ENCODE measurements at places on chromosomes 16 and 17.

- DNase-seq: no peak
Measured at GRCh38 chr16:69834807-69835466, 72.8 kb downstream of the WWP2 start.

GRCh38 chr17:64787255-64787920 lies 125.3 kb upstream of the SMURF2 start:
- DNase-seq: no peak

DNA sequence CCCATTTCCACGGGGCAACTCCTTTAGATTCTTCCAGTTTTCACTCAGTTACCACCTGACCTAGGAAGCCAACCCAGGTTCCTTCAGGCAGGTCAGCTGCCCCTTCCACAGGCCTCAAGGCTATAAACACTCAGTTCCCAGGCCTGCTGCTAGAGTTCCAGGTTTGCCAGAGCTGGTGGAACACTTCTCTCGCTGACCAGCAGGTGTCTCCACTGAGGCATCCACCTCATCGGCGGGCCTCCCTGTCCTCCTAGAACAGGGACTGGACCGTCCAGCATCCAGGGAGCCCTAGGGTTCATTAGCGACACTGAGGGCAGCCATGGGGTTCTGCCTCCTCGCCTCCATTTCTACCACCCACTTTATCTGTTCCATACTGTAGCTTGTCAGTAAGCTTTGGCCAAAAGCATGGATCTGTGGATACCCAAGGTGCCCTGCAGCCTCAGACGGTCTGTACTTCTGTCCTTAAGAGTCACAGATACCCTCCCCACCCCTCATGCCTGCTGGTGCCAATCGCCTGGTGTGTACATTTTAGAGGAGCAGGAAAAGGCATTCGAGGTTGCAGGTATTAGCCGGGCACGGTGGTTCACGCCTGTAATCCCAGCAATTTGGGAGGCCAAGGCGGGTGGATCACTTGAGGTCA lies 29.0 kb downstream of the PIMREG start:
- DNase-seq: peak; percentile 60

DNA sequence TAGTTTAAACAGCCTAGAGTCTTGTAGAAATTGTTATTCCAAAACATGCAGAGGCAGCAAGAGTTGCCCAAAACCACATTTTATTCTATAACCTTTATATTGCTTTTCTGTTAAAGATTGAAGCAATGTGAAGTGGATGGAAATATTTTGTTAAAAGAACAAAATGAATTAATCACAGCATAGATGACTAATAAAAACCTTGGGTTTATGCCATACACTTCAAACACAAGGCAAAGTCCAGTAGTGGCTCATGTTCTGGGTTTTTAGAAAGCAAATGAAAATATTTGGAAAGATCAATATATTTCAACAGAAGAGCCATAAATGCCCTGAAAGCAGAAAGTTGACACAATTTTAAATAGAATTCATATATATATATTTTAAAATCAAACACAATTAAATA lies 36.7 kb upstream of the ULK2 start:
- no peak for DNase-seq

DNA sequence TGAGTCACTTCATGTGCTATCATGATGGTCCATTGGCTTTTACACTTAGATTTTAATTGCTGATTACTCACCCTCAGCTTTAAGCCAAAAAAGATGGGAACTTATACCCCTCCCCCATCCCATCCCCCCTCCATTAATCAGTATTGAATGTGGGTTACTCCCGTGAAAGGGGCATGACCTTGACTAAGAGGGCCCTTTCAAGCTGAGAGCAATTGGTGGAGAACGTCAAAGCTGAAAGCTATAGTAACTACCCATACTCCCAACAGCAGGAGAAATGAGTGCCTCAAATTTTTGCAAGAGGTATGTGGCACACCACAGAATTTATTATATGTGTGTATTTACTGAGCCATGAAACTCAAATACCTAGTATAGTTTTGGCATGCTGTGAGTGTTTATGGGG lies 99.7 kb upstream of the CDH8 start:
- no peak for DNase-seq

DNA sequence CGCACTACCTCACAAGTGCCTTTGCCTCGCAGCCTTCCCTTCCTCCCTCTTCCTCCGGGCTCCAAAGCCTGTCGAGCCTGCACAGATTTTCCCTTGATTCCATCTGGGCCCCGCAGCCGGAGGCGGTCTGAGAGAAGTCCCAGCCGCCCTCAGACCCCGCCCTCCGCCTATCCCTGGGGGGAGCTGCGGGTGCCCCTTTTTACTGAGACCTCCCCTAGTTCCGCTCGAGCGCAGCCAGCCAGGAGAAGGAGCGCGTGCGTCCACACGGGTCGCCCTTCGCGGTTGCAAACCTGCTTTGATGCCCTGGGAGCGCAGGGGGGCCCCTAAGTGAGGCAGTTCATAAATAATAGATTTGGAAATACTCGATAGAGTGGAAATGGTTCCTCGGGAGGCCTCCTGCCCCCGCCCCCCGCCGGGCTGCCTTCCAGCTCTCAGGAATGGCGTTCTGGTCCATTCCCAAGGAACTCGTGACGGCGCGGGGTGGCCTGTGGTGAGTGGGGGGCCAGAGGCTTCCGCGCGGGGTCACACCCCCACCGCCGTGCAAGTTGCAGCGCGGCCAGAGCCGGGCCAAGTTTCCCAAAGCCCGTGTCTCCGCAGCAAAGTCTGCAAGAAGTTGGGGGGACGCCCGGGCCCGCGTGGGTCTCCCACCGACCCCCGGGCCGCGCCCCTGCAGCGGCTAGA lies 610 bp downstream of the C16orf74 start:
- no peak for DNase-seq

GRCh38 chr17:81067391-81067811 lies 32.5 kb downstream of the BAIAP2 start:
- no peak for DNase-seq

GRCh38 chr16:5252791-5253190 lies 155.2 kb upstream of the EEF2KMT start:
- DNase-seq: no peak

- DNase-seq: no peak
Measured at GRCh38 chr17:45310380-45311324, 6.2 kb downstream of the MAP3K14 start.

- no peak for DNase-seq
Measured at GRCh38 chr17:40499551-40500189, 1.8 kb downstream of the TNS4 start.

DNA sequence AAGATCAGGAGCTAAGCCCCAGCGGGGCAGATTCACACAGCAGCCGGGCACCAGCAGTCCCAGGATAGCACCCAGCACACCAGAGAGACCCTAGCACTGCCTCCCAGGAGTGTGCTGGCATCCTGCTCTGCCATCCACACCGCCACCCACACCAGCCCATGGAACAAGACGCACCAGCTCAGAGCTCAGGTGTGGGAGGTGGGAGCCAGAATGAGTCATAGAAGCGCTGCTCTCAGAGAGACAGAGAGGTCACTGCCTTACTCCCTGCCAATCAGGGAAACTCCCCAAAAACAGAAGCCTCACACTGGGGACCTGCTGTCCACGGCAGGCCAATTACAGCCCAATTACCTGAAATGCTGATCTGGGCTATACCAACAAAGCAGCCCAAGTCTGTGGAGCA lies 64.9 kb downstream of the CDYL2 start:
- DNase-seq: peak; percentile 25

- no peak for DNase-seq
Measured at GRCh38 chr17:26774291-26775218, 519.4 kb upstream of the WSB1 start.

DNA sequence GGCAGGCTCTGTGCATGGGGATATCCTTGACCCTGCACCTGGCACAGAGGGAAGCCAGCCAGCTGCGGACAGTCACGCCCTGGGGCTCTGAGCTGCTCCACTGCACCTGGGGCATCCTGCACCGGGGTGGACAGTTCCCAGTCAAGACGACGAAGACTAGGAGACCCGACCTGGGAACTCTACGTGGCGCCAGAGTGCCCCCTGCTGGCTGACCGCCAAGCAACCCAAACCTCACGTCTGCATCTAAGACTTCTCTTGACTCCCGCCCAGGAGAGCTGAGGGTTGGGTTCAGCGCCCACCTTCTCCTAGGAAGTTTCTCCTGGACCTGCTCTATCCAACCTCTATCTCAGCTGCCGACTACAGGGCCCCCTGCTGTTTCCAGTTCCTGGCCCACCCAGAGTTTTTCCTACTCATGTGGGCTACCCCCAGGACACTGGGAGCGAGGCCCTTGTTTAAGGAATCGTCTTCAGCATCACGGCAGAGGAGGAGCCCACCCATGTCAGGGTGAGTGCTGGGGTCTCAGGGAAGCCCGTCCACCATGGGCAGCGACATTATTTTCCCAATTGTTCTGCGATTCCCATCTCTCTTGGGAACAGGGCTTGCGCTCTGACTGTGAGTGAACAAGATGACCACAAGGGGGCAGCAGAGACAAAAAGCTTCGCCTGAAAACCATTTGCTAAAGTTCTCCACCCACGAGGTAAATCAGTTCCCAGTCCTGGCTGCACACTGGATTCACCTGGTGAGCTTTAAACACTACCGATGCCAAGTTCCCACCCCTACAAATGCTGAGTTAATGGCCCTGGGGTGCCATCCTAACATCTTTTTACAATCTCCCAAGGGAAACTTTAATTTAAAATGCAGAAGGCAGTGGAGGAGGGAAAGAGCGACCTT lies 29.3 kb downstream of the TLE7 start:
- peak; percentile 49 for DNase-seq

GRCh38 chr16:22027633-22028032 lies 19.7 kb downstream of the MOSMO start:
- DNase-seq: no peak

- no peak for DNase-seq
Measured at GRCh38 chr16:2190659-2191445, 5.6 kb downstream of the CASKIN1 start.

DNA sequence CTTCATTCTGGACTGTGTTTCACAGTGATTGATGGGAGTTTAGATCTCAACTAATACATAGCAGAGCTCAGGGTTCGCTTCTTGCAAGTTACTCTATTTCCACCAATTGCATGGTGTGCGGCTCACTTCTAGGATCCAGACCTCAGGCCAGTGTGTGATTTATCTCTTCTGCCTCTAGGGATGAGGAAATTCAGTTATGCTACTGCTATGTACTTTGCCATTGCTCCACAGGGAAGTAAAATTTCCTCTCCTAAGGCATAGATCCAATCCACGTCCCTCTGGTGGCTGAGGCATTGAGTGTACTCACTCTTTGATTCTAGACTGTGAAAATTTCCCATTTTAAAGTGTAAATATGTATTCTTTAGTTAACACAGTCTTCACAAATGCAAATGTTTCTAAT lies 214.1 kb downstream of the HS3ST3B1 start:
- no peak for DNase-seq

DNA sequence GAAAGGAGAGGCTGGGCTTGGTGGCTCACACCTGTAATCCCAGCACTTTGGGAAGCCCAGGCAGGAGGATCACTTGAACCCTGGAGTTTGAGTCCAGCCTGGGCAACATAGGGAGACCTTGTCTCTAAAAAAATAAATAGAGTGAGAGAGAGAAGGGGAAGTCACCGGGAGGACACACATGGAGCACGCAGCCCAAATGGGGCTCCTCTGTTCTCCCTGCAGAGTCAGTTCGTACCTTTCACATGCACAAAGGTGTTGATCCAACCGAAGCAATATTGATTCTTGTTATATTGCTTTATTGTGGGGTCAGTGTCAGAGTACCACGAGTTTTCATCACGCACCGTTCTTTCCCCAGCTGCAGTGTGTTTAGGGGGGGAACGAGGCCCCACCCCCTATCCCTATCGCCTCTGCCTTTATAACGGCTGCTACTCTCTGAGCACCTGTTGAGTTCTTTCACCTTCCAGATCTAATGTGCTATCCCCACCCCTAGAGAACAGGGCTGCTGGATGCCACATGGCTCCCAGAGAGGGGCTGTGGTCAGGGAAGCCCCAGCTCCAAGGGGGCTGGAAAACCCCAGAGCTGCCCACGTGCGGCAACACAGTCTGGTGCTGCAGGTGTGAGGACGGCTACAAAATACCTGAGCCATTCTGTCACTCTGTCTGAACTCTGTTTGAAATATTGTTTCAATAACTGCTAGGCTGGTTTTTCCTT lies 1.0 kb upstream of the TMEM235 start:
- DNase-seq: no peak

DNA sequence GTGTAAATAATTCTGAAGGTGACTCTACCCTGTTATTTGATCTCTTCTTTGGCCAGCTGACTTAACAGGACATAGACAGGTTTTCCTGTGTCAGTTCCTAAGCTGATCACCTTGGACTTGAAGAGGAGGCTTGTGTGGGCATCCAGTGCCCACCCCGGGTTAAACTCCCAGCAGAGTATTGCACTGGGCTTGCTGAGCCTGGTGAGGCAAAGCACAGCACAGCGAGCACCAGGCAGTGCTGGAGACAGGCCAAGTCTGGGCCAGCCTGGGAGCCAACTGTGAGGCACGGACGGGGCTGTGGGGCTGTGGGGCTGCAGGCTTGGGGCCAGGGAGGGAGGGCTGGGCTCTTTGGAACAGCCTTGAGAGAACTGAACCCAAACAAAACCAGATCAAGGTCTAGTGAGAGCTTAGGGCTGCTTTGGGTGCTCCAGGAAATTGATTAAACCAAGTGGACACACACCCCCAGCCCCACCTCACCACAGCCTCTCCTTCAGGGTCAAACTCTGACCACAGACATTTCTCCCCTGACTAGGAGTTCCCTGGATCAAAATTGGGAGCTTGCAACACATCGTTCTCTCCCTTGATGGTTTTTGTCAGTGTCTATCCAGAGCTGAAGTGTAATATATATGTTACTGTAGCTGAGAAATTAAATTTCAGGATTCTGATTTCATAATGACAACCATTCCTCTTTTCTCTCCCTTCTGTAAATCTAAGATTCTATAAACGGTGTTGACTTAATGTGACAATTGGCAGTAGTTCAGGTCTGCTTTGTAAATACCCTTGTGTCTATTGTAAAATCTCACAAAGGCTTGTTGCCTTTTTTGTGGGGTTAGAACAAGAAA lies 5.1 kb downstream of the STH start:
- no peak for DNase-seq

- no peak for DNase-seq
Measured at GRCh38 chr17:17888821-17889220, 52.0 kb upstream of the SREBF1 start.

DNA sequence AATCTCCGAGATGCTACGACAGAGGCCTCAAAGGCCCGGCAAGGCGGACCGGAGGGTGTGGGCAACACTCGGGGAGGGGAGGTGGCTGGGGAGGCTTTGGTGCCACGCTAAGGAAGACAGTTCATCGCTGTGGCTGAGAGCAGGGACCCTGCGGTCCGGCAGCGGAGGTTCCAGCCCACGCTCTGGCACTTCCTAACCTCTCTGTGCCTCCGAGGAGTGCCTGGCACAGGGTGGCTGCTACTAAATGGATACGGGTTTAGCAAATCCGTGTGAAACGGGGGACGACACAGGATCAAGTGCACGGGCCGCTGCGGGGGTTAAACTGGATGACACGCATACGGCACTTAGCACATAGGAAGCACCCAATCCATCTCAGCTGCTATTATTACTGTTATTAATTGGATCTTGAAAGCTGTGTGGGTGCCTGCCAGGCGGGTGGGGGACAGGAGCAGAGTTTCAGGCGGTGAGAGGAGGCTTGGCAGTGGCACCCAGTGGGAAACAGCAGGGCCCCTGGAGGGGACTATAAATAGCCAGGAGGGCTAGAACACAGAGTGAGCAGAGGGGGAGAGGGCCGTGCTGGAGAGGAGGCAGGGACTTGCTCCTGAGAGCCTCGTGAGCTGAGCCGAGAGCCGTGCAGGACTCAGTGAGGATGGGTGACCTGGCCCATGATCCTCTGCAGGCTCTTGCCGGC lies 45.0 kb downstream of the ABR start:
- DNase-seq: no peak
